ENCODE measurements at places on chromosomes 3 and 15.

DNA sequence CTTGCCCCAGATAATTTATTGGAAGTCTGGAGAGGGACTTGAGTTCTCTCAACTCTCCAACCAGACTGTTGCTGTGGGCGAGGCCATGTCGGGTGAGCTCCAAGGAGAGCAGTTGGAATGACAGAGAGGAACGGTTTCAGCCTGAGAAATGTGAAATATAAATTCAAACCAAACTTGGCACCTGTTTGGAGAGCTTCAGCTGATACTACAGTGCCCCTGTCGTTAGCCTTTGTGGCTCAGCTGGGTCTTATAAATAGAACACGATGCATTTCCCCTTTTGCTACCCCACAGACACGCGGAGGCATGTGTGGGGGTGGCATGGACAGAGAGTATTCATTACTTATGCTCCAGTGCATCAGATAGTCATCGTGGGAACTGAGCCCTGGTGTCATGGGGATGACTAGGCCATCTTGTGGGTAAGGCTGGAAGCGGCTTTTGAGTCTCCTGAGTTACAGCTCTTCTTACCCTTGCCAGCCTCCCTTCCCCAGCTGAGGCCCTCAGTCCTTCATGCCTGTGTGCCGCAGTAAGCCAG, 15.6 kb downstream of the SMAD3 start:
- no peak for DNase-seq

- no peak for DNase-seq
Observed at GRCh38 chr15:79105141-79105540, 14.6 kb upstream of the RASGRF1 start.

DNA sequence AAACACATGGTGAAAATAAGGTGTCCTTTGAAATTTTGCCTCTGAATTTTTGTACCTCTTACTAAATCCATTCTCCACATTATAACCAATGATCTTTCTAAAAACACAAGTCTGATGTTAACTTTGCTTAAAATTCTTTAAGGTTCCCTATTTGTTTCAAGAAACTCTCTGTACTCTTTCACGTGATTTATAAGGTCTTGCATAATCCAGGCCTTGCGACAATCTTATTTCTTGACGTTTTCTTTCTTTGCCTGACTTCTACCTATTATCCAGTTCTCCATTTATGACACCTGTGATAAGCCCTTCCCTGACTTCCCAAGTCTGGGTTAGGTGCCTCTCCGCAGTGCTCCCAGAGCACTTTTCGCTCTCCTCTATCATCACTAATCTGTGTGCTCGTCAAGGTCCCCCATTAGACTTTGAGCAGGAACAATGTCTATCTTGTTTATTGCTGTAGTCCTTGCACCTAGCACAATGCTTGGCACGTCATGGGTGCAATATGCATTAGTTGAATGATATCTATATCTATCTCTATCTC, 24.3 kb upstream of the KPNA1 start:
- DNase-seq: no peak

- no peak for DNase-seq
Observed at GRCh38 chr3:36416599-36416998, 36.3 kb downstream of the STAC start.

- no peak for DNase-seq
Observed at GRCh38 chr3:93961489-93961888, 12.2 kb downstream of the PROS1 start.

GRCh38 chr3:127762077-127762786, 60.1 kb downstream of the MGLL start:
- DNase-seq: no peak

DNA sequence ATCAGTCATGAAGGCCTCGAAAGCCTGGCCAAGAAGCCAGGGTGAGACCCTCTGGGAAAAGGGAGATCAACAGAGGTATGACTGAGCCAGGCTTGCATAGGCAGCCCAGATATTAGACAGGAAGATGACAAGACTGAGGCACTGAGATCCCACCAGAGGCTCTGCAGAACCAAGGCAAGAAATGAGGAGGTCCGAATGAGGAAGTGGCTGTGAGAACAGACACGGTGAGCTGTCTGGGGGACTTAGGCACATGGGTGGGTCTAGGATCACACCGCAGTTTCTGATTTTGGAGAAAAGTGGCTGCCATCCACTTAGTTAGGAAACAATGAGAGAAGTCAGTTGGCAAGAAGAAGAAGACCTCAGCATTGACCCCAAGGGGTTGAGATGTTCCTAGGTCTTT, 31.5 kb upstream of the PRSS50 start:
- DNase-seq: no peak

DNA sequence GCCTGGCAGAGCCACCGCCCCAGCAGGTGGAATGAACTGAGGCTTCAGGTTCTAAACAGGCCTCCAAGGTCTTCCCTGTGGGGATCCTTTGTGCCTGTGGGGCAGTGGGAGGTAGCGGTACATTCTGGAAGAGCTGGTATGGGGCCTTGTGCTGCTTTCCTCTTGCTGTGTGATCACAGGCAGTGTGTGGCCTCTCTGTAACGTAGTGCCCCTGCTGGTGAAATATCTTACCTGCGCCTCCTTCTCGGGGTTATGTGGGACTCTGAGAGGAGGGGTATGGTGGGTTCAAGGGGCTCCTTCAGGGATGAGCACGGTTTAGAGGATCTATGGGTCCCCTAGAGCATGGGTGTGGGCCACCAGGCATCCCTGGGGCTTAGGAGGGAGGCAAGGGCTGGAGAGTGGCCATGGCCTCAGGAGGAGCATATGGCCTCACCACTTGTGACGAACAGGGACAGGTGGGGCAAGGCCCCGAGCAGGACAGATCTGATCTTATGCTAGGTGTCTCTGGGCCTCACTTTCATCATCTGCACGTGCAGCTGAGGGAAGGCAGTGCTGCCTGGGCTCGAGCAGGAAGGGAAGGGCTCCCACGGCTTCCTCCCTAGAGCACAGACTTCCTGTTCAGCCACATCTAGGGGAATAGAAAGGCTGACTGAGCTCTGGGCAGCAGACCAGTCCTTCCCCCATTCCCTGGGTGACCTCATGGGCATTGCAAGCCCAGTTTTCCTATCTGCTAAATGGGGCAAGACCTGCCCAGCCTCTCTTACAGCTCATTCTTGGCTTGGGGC, 1.9 kb upstream of the ALS2CL start:
- DNase-seq: no peak

GRCh38 chr3:116000311-116000710, 377.0 kb downstream of the GAP43 start:
- no peak for DNase-seq

DNA sequence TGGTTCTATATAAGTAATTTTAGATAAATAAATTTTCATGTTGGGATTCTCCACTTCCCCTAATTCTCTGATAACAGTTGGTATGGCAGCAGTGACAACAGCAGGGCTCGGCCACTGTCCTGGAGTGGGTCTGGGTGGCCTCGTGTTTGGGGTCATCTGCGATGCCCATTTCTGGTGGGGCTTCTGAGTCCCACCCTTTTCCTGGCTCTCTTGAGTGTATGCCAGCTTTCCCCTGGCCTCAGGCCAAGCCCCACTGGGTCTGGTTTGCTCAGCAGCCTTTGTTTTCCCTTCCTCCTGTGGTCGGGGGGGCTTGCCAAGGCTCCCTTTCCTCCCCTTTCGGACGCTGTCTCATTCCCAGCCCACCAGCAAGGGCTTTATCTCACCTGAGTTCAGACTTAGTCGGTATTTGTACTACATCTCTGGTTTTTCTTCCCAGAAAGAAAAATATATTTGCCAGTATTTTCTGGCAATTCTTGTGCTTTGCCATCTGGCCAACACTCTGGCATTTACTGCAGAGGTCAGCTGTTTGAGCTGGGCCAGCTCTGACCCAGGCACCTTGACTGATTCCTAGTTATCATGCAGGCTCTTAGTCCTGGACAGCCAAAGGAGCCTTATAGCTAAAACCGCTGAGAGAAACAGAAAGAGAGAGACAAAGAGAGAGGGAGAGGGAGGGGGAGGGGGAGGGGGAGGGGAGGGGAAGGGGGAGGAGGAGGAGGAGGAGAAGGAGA, 35.2 kb downstream of the MYZAP start:
- no peak for DNase-seq

DNA sequence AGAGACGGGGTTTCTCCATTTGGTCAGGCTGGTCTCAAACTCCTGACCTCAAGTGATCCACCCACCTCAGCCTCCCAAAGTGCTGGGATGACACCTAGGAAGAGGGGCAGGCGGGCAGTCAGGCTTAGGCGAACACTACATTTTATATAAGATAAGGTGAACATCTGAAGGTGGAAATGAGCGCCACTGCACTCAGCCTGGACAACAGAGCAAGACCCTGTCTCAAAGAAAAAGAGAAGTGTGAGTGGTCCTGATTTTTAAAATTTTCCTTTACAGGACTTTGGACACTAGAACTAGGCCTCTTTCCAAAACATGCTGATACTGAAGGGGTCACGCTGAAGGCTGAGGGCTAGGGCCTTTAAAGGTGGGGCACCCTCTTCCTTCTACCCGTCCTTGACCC, 48.0 kb downstream of the ZDHHC19 start:
- DNase-seq: no peak

DNA sequence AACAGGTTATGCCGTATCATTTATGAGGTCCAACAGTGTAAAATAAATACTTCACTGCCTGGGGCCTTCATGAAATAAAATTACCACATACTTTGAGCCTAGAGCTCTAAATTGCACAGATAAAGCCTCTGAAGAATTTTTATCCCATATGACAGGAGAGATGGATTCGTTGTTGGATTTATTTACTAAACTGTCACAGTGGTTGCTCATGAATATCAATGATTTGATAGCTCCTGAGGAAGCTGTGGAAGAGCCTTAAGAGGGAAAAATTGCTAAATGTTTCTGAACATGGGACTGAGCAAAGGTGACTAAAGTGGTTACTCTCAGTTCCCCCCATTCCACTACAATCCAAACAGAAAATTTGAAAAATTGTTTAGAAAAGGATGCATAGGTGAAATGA, 558.9 kb upstream of the IL12A start:
- no peak for DNase-seq

GRCh38 chr3:24494618-24495325, at the start of gene THRB:
THRB (minus strand) TSS chr3:24494850.
- DNase-seq: no peak

GRCh38 chr3:40718209-40718608, 193.4 kb downstream of the ZNF621 start:
- DNase-seq: no peak

GRCh38 chr3:14582045-14582410, 41.9 kb upstream of the GRIP2 start:
- DNase-seq: no peak

GRCh38 chr3:149015393-149015792, 24.1 kb downstream of the GYG1 start:
- no peak for DNase-seq

DNA sequence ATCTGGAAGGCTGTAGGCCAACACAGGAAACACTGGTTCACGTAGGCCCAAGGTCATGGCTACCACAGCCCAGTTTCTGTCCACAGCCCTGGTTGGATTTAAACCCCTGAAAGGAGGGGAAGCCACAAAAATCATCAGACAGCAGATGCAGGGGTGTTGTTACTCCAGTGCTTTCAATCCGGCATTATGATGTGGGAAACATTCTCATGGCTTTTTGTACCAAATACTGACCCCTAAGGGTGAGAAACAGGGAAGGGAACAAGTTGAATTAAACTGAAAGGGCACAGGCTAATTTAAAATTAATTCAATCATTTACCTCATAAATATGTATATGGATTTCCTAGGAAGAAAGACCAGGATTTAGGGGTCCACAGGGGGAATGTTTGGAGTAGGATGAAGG, 375.6 kb downstream of the CTNNB1 start:
- no peak for DNase-seq
